NCI-H2171 treated with DMSO at 0.1 percent for 48 hours (cell line): ENCODE measurements at places on chromosomes 7 and 10.

GRCh38 chr10:91242940-91243339 is 22.5 kb downstream of the PCGF5 start:
- no peak for DNase-seq

DNA sequence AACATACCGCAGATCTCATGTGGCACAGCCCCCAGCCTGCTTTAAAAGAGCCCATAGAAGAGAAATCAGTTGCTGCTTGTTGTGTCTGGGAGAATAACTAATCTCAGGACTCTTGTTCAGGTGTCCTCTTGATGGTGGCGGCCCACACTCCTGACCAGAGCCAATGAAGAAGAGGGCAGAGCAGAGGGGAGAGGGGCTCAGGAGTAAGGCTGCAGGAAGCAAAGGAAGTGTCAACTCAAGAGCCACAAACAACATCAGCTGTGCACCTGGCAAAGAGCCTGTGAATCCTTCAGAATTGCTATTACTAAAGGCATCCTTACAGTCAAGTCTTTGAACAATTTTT is 59.8 kb upstream of the PTN start:
- DNase-seq, result no peak

GRCh38 chr7:121634356-121634755 is 238.2 kb upstream of the FAM3C start:
- no peak for DNase-seq

- no peak for DNase-seq
Observed at GRCh38 chr7:38367301-38367890, 94.0 kb upstream of the TARP start.
